Kasumi-1 (cell line): ENCODE measurements at places on chromosomes 2 and 18.

DNA sequence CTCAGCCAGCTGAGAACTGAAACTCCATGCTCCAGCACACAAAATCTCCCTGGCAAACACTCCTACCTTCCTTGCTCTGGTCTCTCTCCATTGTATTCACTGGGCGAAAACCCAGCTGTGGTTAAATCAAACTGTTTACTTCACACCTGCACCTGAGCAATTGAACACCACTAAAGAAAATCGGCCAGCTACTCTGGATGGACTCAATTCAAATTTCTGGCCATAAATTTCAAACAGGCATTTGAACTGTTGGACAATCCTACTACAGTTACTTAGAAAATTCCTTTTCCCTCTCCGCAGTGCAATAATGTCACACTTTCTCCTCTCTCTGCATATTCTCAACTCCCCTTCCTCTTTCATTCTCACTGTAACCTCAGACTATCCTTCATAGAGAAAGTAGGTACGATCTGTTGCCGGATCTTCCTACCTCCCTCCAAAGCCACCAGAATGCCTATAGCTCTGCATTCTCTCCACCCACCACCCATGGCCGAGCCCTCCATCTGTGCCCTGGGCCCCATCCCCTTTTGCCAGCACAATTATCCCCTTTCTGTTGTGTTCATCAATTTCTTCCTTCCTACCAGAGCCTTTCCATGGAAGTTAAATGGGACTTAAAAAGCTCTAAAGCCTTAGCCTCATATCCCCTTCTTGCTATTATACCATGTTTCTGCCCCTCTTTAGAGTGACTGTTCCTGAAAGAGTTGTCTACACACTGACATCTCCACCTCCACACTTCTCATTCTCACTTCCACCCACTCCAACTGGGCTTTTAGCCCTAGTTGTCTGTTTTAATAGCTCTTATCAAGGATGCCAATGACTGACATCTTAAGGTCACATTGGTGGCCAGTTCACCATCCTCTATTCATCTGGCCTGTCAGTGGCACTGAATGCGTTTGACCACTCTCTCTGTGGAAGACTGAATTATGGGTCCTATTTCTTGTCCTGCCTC lies 127.5 kb upstream of the SLC1A4 start:
- DNase-seq = no peak

GRCh38 chr2:104851291-104852089 lies 2.4 kb upstream of the POU3F3 start:
- DNase-seq = no peak

GRCh38 chr2:139526781-139527180 lies 746.6 kb upstream of the NXPH2 start:
- DNase-seq = no peak

- no peak for DNase-seq
Observed at GRCh38 chr2:168794968-168795367, 7.5 kb upstream of the NOSTRIN start.

DNA sequence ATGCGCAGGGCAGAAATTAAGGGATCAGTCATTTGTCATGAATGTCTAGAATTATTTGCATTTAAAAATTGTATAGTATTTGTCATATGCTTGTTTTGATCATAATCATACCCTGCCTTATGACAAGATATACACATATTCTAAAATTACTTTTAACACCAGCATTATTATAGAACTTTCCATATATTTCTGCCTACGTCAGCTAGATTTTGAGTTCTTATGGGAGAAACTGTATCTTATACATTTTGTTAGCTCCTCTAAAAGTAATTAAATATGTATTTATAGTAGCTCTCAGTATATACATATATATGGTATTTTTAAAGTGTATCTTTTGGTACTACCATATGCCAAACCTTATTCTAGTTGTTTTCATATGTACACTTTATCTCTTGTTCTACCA lies 441.9 kb downstream of the CPS1 start:
- no peak for DNase-seq

GRCh38 chr18:74456017-74456348 lies 1.1 kb downstream of the DIPK1C start:
- DNase-seq = no peak

DNA sequence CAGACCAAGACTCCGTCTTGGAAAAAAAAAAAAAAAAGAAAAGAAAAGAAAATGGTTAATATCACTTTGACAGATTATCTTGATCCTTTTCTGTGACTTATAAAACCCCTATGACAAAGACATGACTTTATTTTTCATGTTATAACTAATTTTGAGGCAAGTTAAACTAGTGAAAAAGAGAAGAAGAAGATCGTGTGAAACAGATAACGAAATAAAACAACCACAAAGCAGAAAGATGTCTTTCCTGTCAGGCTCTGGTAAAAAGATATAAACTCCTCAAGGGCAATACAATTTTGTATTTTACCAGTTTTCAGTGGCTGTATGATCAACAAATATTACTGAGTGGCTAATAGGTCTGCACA lies 13.4 kb upstream of the RBMS1 start:
- no peak for DNase-seq

GRCh38 chr2:32159678-32160077 lies 6.0 kb upstream of the SLC30A6 start:
- DNase-seq = no peak

- no peak for DNase-seq
Observed at GRCh38 chr2:124822516-124822915, 797.4 kb downstream of the CNTNAP5 start.

DNA sequence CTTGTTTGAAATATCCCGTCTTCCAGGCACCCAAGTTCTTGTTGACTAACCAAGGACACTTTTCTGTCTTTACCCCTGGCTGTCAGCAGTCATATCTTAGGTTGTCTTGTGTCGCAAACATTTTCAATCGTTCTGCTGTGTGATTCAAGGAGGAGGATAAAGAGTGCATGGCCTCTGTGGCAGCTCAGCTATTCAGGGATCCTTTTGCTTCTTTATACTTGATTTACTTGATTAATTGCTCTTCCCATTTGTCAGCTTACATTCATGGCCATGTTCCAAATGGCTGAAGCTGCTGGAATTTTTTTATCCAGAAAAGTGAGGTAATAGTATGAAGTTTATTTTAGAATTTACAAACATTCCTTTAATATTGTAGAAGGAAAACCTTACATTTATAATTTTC lies 97.3 kb upstream of the FZD5 start:
- DNase-seq = no peak

DNA sequence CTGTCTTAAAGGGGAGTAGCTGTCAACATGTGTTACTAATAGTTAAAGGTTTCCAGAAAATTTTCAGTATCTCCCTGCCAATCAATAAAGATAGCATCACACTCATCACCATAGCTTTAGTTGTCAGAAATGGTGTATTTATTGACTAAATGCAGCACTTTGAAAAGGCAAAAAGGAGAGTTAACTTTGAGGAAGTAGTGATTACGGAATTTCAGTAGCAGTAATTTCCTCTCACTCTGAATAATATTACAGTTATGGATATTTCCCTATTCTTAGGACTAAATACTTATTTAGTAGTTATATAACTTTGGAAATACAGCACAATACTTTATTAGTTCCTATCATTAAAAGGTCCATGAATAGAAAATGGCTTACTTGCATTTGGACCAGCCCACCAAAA lies 250.5 kb downstream of the CAMKMT start:
- DNase-seq = no peak

GRCh38 chr2:3039188-3040065 lies 338.2 kb downstream of the EIPR1 start:
- no peak for DNase-seq

DNA sequence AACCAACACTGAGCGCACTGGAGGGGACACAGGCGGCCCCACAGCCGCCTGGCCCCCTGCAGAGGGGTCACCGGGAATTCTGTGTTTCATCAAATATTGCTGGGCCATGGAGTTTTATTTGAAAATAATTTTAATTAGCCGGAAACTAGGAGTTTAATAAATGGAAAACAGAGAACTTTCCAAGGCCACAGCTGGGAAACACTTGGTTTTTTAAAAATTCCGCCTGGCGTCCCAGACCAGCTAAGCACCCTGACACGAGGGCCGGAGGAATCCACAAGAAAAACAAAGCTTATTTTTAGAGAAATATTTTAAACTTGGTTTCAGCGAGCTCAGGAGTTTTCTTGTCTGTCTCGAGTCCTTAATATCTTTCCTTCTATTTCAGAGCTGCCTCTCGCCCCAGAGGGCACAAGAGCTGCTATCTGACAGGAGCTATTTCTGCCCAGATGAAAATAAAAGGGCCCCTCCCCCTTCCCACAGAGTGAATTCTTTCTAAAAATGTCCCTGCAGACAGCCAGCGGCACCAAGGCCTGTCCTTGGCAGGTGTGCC lies 8.2 kb downstream of the ZFP36L2 start:
- DNase-seq = peak; percentile 47

GRCh38 chr18:33277431-33277830 lies 163.1 kb downstream of the CCDC178 start:
- DNase-seq = no peak
